ENCODE measurements at places on chromosomes 11 and 22.

DNA sequence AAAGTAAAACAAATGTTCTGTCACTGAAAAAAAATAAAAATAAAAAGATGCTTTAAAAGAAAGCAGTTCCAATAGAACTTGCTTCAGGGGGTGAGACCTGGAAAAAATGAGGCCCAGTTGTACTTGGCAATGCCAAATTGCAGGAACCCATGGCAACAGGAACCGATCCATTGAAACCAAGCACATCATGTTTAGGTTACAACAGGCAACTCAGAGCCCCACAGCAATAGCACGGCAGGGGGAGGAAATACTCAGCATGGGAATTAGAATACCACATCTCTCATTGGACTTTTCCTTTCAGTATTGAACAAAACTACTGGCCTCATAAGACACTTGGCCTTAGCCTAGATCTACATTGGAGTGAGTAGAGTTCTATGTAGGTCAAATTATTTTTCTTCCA lies 84.3 kb downstream of the MSANTD4 start:
- DNase-seq: no peak

GRCh38 chr11:73734993-73735392 lies 25.9 kb downstream of the RAB6A start:
- no peak for DNase-seq

DNA sequence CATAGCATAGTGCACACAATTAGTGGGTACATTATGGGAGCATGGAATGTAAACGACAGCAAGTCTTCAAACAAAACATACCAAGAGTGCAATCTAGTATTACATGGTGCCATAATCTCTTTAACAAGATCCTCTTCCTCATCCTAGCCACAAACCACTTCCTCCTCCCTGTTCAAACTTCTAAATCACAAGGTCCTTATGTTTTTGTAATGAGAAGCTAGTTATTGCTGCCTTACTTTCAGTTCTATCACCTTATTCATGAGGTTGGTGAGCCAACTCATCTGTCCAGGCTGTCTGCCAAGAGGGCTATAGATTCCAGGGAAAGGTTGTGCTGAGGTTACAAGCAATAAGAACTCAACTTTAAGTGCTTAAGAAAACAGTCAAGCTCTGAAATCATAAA lies 195.4 kb upstream of the ARHGAP20 start:
- no peak for DNase-seq

DNA sequence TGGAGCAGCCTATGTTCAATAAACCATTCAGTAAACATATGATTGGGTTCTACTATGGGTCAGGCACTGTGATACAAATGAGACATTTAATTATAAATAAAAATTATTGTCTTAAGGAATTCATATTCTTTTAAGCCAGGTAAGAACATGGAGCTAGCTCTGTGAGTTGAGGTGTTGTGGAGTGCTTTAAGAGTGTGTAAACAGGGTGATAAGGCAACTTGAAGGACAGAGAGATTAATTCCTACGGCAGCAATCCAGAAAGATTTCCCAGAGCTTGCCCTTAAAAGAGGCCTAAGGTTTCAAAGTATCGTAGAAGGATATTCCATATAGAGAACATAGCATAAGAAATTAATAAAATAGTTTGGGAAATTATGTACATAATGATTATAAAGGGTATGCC lies 126.4 kb upstream of the FAT3 start:
- no peak for DNase-seq

DNA sequence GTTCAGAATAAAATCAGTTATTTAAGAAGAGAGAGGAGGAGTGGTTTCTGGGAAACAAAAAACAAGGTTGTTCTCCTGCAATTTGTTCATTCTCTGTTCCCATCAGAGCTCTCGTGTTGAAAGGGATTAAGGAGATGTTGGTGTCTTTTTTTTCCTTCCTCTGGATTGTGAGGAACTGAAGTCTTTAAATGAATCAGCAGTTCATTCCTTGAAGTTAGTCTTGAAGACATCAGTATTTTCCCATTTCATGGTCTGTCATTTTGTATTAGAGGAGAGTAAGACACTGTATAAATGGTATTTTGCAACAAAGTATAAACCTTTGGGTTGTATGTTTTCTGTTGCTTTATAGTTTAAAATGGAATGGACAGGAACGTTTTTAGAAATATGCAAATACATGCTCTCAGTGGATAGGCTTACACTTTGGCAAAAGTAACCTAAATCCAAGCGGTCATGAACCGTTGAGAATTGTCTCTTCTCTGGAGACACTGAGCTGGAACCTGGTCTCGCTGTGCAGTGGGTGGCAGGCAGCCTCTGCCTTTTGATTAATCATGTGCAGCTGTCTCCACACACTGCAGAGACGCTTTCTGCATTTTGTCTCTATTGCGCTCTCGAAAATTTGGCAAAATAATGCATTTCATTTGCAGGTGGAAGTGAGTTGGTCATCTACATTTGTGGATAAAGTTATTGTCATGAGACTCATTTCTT lies 33.0 kb downstream of the SAMM50 start:
- DNase-seq: no peak

DNA sequence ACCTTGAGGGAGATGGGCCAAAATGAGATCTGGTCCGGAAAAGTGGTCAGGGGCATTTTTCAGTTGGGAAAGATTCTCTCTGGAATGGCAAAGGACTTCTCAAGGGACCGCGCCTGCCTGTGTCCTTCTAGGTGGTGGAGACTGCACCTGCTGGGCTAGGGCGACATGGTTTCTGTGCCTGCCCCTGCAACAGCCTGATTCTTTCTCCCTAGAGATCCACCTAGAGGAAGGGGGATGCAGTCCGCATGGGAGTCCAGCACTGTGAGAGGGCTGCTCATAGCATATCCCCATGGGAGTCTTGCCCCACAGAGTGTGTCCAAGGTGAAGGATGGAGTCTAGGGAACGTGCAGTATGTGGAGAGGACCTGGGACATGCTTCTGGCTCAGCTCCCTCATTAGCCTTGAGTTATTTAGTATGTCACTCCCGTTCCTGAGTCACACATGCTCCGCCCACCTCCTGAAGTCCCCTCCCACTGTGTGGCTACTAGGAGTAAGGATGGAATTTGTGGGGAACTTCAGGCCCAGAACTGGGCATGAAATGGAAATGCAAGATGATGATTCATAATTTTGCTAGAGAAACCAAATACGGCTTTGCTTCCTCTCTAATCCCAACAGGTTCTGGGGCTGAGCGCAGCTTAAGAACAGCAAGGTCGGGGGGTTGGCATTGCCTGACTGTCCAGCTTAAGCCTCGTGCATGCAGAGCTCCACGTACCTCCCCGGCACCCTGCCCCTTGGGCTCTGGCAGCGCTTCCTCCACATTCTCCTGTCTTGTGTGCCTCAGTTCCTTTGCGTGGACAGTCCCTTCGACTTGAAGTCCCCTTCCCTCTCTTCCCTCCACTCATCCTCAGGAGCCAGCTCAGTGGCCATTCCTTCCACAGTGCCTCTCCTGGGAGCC lies 35.0 kb downstream of the GRIK4 start:
- DNase-seq: no peak

DNA sequence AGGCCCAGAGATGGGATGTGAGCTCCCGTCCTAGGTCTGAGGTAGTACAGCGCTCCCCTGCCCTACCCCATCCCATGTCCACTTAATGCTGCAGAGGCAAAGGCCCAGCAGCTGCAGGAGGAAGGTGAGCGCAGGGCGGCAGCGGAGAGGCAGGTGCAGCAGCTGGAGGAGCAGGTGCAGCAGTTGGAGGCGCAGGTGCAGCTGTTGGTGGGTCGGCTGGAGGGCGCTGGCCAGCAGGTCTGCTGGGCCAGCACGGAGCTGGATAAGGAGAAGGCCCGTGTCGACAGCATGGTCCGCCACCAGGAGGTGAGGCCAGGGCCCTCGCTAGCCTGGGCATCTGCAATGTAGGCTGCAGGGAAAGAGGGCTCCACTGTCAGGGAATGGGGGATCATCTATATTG lies 15.2 kb downstream of the CCDC157 start:
- no peak for DNase-seq

DNA sequence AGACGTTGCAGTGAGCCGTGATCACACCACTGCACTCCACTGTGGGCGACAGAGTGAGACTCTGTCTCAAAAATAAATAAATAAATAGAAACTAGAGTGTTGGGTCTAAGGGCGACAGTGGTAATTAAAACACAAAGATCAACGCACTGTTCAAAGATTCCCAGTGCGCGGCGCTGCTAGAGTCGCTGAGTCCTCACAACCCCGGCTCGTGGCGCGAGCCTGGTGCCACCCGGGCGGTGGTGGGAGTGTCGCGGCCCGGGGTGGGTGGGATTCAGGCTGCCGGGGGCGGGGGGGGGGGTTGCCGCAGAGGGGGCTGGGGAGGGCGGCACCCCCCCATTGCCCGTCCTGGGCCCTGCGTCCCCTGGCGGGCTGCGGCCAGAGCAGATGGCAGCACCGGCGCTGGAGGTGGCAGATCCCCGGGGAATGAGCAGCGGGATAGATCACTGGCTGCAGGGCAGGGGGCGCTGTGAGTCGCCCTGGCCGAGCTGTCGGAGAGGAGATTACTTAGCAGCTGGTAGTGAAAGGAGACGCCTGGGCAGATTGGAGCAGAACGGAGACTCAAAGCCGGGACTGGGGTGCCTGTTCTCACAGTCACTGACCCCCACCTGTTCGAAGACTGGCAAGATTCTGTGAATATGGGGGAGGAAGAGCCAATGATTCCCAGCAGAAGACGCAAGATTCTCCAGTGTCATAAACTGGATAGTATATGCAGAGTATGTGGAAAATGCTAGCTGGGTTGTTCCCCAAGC lies 30.2 kb upstream of the APOBEC3A start:
- DNase-seq: peak; percentile 41

- DNase-seq: no peak
These were observed 151.3 kb downstream of the APOL5 start for GRCh38 chr22:35868938-35869337.

DNA sequence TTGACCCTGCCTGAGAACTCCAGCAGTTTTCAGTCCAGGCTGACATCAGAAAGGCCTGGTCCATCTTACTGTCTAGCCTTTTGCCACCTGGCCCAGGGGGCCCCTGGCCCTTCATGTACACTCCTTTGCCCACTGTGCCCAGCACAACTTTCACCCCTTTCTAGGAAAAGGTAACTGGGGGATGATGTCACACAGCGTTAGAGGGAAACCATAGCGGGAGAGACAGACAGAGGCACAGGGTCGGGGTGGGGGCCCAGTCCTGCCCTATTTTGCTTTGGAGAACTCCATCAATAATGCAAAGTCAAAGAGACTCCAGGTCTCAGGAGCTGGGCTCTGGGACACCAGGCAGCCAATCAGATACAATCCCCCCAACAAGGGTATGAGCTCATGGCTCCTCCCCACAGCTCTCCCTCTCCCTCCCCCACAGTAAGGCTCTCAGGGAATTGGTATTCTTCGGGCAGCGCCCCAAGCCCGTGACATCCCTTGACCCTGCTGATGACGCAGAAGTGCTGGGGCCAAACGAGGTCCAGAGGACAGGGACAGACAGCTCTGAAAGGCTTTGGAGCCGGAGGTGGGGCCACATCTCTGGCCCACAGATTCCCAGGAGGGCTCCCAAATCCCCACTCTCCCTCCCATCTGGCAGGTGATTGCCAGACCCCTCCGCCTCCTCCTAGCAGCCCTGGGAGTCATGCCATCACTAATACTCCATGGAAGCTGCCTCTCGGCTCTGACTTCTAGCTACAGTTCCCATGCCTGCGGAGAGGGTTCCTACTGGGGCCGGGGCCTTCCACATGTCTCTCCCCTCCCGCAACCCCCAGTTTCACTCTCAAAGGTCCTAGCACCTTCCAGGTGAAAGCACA lies 5.9 kb downstream of the USP2 start:
- DNase-seq: no peak

DNA sequence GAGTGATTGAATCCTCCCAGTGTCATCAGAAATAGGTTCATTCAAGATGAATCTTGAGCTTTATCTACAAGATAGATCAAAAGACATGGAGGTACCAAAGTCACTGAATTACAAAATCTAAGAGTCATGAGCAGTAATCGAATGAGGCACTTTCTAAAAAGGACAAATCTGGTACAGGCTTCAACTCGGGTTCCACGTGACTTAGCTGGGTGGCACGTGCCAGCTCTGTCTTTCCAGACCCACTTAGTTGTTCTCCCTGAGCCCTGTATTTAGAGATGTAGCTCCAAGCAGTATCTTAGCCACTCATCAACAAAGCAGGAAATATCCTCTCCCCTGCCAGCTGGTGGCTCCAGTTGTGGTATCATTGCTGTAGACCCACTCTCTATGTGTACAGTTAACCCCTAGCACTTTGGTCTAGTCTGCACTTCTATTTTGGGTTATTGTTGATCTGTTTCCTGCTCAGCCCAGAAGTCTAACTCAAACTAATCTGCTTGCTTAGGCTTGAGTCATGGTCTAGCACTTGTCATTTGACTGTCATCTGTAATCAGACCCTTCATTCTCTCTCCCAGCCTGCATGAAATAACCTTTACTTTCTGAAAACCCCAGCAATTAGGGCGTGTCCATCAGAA lies 528.7 kb downstream of the ETS1 start:
- DNase-seq: no peak

GRCh38 chr11:76801225-76801624 lies 18.1 kb downstream of the TSKU start:
- DNase-seq: no peak

DNA sequence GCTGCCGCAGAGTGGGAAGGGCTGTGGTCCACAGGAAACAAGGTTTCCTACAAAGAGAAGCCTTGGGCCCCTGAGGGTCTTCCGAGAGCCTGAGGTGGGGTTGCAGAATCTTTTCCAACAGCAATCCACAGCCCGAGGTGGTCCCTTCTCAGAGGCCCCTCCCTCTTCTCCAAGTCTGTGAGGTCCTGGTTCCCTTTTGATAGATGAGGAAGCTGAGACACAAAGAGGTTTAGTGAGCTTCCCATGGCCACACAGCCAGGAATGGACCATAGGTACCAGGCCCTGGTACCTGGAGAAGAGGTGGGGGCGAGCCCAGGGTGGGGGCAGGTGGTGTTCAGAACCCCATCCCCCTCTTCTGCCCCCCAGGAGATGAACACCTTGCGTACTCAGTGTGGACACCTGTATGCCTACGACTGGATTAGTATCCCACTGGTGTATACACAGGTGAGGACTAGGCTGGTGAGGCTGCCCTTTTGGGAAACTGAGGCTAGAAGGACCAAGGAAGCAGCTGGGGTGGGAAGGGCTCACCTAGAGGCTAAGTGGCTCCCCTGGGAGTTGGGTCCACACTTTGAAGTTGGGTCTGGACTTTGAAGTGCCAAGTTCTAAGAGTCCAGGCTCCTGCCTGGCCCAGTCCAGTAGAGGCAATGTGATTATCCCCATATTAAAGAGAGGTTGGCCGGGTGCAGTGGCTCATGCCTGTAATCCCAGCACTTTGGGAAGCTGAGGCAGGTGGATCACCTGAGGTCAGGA lies 7.0 kb downstream of the BEST1 start:
- no peak for DNase-seq

Measured in stimulated activated naive CD4-positive, alpha-beta T cell treated with Interleukin-2 at 50 U/mL for 16 hours (primary cell).